ENCODE measurements at places on chromosomes 12 and 14. TPM values are rescaled to one million over a fixed set of nuclear protein-coding genes. Genes with fewer than 3 reads are reported as not detected.

- no peak for DNase-seq
Observed at GRCh38 chr12:117051380-117051779, 47.8 kb downstream of the TESC start.

GRCh38 chr12:122643207-122643805 is 59.9 kb downstream of the HCAR2 start:
- no peak for DNase-seq

DNA sequence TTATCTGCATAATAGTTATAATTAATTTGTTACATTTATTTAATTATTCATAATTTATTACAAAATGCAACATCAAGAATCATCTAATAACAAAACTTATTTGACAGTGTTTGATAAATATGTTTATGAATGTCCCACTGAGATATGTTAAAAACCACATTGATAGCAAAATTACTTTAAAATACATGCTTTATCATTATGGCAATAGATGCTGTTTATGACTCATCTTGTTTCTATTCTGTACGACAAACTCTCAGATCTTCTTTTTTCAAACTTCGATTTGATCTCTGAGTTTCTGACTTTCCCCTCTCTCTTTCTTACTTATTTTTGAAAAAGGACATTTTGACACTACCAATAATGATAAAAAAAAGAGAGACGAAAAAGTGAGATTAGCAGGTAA is 56.8 kb upstream of the LRRK2 start:
- no peak for DNase-seq

DNA sequence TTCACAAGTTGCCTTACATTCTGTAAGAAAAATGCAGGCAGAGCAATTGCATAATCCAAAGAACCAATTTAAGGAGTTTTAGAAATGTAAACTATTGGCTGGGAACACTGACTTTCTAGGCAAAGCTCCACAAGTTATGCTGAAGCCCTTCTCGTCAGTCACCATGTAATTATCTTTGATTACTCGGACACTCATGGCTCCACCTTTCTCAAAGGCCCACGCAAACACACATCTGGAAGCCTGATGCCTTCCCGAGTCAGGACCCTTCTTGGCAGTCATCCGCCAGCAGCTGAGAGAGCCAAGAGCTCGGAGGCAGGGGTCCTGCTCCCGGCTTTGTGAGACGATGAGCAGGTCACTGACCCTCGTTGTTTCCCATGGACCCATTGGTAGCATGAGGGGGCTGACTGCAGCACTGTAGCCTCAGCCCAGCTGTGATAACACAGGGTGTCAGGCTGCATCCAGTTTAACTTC is 202.2 kb downstream of the TMEM132D start:
- no peak for DNase-seq

DNA sequence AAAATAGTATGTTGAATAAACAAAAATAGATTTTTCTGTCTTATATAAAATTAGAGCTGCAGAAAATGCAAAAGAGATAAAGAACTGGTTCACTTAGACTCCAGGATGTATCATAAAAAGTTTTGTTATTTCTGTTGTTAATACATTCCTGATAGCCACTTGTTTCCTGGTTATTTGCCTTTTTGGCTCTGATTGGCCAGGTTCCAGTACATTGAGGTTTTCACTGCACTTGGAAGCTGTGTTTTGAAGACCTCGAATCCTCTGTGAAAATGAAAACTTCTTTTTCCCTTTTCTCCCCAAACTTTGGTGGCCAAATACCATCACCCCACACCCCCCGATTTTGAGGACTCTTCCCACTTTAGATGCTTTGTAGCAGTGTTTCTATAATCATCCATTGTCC is 525.3 kb downstream of the MED13L start:
- no peak for DNase-seq

Gene CISTR
- total RNA-seq, result 0.81 TPM

- DNase-seq, result no peak
Observed at GRCh38 chr12:118900993-118901392, 80.3 kb upstream of the SRRM4 start.

GRCh38 chr14:37746140-37746832 is 150.9 kb downstream of the TTC6 start:
- no peak for DNase-seq

GRCh38 chr12:42474391-42474790 is 115.2 kb downstream of the PRICKLE1 start:
- no peak for DNase-seq

- no peak for DNase-seq
Observed at GRCh38 chr12:106452309-106452708, 94.8 kb downstream of the POLR3B start.

Gene OVCH1
- 0.25 TPM for total RNA-seq

Gene SLIRP
- 377 TPM for total RNA-seq

Gene LYZ
- total RNA-seq, result 1.1 TPM

GRCh38 chr12:121124402-121125109 is 8.1 kb upstream of the P2RX7 start:
- no peak for DNase-seq

All from WTC11 (cell line).